Muscle of leg (tissue), 16 donors: ENCODE measurements at places on chromosomes 12 and 14. TPM values are rescaled to one million over a fixed set of nuclear protein-coding genes. Genes with fewer than 3 reads are reported as not detected.
A peak's percentile ranks its signal among the peaks of the same experiment; 100 is the strongest.

Gene MANSC4
- not detected for polyA plus RNA-seq

Gene OSGEP
- polyA plus RNA-seq: 35.1 TPM

Gene PDE3A
- 8.4 TPM for polyA plus RNA-seq

Gene CLEC2A
- 0.36 TPM for polyA plus RNA-seq

Gene GALNT4
- polyA plus RNA-seq: 4.3 TPM

Gene KRT3
- polyA plus RNA-seq: not detected

- DNase-seq: no peak
These were observed 21.5 kb downstream of the PAX9 start for GRCh38 chr14:36683083-36683724.

- no peak for DNase-seq
These were observed 69.7 kb downstream of the SEC23A start for GRCh38 chr14:39033371-39033770.

DNA sequence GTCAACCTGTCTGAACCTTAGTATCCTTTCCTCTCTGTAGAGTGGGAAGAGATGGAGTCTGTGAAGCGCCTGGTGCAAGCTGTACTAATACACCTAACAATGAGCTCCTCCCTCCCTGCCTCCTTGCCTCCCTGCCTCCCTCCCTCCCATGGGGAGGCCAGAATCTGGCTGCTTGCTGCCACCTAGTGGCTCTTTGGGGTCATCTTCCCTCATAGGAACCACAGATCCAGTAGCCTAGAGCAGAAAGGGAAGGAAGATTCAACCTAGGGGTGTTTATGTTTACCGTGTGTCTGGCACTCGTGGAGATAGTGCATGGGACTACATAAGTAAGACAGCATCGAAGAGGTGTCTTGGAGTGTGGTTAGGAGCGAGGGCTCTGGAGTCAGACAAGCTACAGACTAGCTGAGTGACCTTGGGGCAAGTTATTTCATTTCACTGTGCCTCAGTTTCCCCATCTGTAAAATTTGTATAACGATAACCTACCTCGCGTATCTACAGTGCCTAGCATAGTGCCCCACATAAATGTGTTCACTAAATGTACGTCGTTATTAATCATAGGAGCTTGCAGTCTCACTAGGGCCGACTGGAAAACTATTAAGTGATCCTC, 35.5 kb upstream of the TSPAN9 start:
- peak; percentile 82 for DNase-seq

- peak; percentile 94 for DNase-seq
These were observed 9.4 kb downstream of the ANKRD9 start for GRCh38 chr14:102500158-102500662.

DNA sequence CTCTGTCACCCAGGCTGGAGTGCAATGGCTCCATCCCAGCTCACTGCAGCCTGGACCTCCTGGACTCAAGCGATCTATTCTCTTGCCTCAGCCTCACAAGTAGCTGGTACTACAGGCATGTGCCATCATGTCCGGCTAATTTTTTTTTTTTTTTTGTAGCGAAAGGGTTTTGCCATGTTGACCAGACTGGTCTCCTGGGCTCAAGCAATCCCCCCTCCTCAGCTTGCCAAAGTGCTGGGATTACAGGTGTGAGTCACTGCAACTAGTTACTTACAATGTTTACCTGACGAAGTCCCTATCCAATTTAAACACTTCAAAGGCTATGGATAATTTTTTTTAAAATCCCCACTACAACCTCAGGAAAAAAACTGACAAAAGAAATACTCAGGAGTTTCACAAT, 1.8 kb downstream of the KRR1 start:
- no peak for DNase-seq

DNA sequence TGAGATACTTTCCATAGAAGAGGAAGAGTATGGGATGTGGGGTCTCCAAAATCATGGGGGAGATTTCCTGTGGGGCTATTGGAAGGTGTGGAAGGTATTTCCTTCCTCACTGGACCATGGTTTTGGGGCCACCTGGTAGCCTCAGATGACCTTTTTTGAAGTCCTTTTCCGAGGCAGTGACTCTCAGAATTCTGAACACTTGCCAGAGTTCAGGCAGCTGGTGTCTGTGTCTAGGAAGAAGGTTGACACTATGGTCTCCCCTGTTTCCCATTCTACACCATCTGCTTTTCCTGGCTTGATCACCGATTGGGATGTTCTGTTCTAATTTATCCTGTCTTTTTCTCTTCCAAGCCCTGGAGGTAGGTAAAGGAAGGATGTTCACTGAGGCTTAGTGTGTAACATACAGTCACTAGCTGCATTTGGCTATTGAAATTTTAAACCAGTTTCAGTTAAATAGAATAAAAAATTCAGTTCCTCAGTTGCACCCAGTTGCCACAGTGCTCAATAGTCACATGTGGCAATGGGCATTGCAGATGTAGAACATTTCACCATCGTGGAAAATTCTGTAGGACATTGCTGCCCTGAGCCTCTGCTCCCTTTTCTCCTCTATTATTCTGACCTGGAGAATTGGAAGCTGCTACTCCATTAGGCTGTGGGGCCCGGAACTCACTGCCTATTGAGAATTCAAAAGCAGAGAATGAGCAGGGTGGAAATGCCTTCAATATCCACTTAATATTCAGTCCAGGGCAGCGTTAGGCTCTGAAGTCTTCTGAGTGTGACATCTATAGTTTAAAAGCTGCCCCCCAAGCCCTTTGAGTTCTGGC, 11.0 kb upstream of the PLEKHG3 start:
- peak; percentile 66 for DNase-seq

GRCh38 chr12:110304061-110304551, 23.1 kb downstream of the ATP2A2 start:
- DNase-seq: no peak
